Activated CD8-positive, alpha-beta memory T cell treated with anti-CD3 and anti-CD28 coated beads for 48 hours (primary cell): ENCODE measurements at places on chromosomes 12 and 14.

- no peak for DNase-seq
Measured at GRCh38 chr12:130642856-130643255, 73.2 kb downstream of the RIMBP2 start.

DNA sequence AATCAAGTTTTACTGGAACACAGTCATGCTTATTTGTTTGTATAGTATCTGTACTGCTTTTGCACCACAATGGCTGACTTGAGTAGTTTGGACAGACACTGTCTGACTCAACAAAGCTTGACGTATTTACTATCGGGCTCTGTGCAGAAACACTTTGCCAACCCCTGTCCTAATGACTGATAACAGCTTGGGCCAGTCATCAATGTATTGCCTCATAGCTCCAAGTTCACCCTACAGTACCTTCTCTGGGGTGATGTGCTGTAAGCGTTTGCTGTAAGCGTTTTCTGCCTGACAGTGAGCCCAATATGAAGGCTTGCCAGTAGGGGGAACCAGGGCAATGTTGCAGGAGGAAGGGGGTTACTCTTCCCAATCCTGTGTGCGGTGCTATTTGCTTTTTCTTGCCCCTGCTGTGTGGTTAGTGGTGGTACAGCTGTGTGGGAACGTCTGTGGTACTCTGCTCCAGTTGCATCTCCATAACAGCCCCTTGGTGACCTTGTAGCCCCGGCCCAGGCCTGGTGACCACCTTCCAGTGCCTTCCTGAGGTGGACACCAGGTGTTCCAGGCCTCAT lies 5.4 kb upstream of the CCDC177 start:
- no peak for DNase-seq

DNA sequence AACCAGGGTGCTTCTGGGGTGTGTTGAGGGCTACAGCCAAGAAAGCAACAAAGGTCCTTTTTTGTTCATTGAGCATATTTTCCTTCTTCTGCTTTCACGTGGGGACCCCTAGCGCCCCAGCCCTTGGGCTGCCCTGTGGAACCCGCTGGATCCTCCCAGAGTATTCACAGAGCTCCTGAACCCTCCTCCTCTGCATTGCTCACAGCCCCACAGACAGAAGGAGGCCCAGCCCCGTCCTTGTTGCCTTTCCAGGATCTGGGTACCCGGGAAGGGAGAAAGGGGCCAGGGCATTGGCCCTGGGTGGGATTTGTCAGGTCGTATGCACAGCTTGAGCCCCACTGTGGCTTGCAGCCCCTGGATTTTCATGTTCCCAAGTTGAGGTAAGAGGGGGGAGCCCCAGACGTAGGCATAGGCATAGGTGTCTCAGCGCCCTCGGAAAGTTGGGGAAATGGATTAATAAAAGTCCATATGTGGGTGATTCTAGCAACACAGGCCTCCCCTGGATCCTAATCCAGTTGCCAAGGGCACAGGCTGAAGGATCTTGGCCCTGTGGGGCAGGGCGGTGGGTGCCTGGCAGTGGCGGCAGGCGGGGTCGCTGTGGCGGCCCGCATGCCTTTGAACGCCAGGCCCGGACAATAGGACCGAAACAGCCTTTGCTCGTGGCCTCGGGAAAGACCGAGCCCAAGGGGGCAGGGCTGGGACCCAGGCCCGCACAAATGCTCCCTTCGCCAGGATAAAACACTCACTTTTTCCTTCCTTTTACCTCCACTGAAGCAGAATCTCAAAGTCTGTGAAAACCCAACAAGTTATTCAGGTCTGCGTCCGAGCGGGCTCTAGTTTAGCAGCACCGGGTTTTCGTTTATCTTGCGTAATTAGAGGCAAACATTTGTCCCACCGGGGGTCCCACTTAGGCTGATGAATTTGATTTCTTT lies 3.0 kb upstream of the HOXC10 start:
- no peak for DNase-seq

GRCh38 chr12:88153959-88154358 lies 11.9 kb downstream of the TMTC3 start:
- DNase-seq: no peak

- no peak for DNase-seq
Measured at GRCh38 chr12:3173912-3174311, 96.7 kb downstream of the TSPAN9 start.

DNA sequence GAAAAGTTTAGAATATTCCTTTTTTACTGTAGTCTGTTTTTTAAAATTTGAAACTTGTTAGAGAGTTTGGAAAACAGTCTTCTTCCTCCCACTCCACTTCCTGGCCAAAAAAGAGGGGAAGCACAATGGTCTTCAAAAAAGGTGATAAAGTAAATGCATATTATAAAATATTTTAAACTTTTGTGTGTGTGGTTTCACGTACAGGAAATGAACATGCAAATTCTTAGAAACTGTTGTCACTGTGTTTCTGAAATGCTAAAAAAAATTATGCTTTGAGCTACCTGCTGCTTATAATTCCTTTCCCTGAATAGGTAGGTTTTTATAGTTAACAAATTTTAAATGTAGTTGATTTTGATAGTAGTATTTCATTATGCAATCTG lies 2.9 kb downstream of the FGFR1OP2 start:
- no peak for DNase-seq
